ENCODE measurements at places on chromosomes 5 and 9.

GRCh38 chr9:111037356-111037707 is 938 bp downstream of the LPAR1 start:
- no peak for DNase-seq

GRCh38 chr9:92718086-92719001 is 46.3 kb downstream of the BICD2 start:
- no peak for DNase-seq

DNA sequence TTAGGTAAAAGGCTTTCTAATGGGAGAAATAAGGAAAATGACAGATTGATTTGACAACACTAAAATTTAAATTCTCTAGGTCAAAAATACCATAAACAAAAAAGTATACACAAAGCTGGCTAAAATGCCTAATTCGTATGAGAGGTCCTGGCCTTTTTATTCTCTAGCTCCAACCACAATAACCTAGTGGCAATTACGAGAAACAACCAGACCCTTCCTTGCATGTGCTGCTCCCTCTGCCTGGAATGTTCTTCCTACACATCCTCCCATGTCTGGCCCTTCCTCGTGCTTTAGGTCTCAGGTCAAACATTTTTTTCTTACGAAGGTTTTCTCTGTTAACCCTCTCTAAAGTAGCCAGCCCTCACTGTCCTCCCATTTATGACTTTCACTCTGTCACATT is 176.4 kb upstream of the PLPPR1 start:
- DNase-seq: no peak

DNA sequence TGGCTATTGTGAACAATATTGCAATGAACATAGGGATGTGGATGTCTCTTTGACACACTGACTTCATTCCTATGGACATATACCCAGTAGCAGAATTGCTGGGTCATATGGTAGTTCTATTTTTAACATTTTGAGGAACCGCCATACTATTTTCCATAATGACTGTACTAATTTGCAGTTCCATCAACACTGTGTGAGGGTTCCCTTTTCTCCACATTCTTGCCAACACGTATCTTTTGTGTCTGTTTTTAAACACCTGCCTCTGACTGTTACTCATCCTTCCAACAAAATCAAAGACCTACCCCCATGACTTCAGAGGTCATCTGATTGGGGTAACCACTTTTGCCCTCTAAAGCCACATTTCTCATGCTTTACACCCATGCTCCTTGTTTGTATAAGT is 133.5 kb downstream of the MED27 start:
- no peak for DNase-seq

DNA sequence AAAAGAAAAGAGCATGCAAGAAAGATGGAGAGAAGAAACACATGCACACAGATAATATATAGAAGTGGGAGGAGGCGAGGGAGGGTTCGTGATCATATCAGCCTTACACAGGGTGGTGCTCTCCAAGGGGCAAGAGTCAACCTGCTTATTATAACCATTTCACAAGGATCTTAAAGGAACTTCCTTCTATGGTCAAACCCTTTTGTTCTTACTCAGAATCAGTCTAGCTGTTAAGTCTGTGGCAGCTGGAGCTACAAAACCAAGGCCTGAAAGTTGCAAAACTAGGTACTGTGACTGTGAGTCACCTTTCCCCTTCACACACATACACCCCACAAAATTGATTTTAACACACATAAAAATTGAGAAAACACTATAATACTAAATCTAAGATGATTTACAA is 18.5 kb upstream of the ERMP1 start:
- peak; percentile 74 for DNase-seq

GRCh38 chr9:92980085-92980745 is 32.9 kb downstream of the FGD3 start:
- DNase-seq: no peak

DNA sequence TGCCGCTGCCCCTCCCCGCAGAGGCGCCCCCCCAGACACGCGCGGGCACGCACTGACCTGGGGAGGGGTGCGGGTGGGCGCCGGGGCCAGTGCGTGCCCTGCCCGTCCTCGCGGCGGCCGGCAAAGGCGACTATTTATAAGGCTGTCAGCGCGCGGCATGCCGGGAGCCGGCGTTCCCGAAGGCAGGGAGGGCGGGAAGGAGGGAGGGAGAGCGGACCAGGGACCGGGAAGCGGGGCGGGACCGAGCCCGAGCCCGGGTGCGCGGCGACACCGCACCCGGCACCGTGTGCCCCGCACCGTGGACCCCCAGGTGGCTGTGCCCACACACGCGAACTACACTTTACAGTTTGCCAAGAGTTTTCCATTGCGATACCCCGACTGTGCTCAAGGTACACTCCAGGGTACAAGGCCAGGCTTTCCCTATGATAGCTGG is at the start of gene AK1:
Gene AK1 (minus strand): TSS at position 110 of the 433 bp plus-strand sequence. CDS start 3,058 bp downstream, outside the sequence.
- DNase-seq: no peak

GRCh38 chr9:27348785-27349697 is 52.1 kb upstream of the EQTN start:
- no peak for DNase-seq

DNA sequence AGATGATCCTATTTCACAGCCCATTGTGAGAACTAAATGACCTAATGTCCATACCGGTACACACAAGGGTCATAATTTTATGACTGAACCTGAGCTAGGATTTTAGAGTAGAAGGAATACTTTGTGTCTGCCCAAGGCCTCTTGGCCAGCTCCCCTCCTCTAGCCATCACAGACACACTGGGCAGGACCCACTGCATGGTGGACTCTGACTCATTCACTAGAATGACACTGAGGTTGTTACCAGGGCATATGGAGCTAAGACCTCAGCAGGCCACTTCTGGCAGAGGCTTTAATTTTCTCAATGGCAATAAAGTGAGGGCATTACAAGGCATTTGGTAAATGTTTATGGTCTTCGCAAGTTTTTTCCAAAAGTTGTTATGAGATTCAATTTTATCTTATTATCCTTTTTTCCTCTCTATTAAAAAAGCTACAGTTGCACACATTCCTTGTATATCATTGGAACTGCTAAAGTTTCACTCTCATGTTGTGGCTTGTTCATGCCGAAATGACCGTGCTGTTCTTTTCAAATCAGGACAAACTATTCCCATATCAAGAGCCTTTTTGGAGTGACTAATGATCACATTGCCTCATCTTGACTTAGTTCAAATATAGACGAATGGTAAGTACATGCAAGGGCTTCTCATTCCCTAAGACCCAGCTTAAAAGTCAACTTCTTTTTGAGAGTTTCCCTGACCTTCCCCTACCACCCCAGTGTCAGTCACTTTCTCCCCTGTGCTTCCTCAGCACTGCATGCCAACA is 595.7 kb downstream of the ACTL7B start:
- DNase-seq: no peak

- DNase-seq: no peak
Measured at GRCh38 chr5:143908959-143909358, 97.0 kb downstream of the HMHB1 start.

DNA sequence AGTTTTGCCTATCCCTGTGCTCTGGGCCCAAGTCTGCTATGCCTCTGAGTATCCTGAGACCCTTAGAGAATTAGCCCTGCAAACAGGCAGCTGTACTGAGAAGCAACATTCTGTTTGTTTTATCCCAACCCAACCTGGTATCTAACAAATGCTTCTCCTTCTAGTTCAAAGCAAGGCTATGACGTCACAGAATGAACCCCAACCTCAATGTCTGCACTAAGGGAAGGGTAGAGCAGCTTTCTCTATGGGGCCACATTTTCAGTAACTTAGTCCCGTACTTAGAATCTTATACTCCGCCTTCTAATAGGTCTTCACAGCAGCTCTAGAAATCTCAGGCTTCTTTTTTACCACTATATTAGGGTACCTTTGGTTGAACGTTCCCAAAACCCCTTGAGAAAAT is 169.6 kb downstream of the TSSK1B start:
- no peak for DNase-seq

DNA sequence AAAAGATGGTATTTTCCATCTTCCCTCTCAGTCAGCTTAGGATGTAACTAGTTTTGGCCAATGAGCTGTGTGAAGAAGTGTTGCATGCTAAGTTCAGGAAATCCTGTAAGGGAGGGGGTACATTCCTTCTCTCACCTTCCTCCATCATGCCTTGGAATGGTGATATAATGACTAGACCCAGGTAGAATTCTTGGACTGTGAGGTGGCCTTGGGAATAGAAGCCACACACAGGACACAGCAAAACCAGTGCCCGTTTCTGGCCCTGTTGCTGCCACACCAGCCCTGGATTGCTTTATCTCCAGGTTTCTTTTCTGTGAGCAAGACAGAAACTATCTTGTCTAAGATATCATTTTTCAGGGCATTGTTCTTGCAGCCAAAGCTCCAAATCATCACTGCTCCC is 10.5 kb upstream of the ZNF354A start:
- no peak for DNase-seq

- DNase-seq: peak; percentile 43
Measured at GRCh38 chr9:110443146-110443865, 105.6 kb upstream of the TXNDC8 start.

- no peak for DNase-seq
Measured at GRCh38 chr9:4077499-4078102, 222.3 kb downstream of the GLIS3 start.

DNA sequence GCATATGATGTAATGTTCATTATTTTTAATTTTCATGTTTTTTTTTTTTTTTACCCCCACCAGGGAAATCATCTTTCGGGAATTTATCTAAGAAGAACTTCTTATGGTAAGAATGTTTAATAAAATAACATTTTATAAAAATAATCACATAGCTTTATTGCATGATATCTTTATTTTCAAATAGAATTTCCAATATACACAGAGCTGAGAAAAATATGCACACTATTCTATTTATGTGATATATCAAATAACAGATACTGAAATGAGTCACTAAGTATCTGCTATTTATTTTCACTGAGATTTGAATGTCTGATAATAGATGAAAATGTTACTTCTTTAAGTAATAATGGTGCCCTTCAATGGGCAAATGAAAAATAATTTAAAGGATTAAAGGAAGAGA is 1217.3 kb downstream of the MAT2B start:
- no peak for DNase-seq

- no peak for DNase-seq
Measured at GRCh38 chr9:6771722-6772121, 13.9 kb downstream of the KDM4C start.

DNA sequence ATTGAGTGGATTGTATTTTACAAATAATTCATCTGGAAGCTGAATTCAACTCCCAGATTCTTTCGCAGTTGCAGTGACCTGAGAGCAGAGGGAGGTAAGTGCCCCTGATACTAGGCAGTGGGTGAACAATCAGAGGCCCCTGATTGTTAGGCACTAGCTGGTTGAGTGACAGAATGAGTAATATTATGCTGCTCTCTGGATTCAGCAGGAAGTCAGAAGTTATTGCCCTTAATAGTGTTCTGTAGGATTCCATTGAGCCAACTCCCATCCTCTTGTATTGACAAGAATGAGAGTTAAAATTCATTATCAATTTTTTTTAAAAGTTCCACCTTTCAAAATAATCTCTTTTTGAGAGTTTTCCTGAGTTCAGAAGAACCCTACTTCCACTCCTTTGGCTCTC is 301.2 kb downstream of the DTWD2 start:
- DNase-seq: no peak

DNA sequence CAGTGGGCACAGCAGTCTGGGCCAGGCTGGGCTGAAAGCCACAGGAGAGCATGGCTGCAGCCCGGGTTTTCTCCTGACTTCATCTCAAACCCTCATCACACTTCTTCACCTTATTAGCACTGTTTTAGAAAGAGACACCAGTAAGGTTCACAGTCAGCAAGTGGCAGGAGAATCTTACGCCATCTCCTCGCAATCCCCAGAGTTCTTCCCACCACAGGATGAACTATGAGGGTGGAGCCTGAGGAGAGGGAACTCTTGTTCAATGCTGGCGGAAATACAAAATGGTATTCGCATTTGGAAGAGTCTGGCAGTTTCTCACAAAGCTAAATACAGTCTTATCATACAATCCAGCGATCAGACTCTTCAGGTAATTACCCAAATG is 14.7 kb downstream of the BICD2 start:
- DNase-seq: no peak

GRCh38 chr9:73565026-73565425 is 413.4 kb downstream of the ANXA1 start:
- peak; percentile 36 for DNase-seq

GRCh38 chr5:160626322-160626721 is 204.7 kb downstream of the PTTG1 start:
- no peak for DNase-seq

- no peak for DNase-seq
Measured at GRCh38 chr9:82183181-82183860, 194.7 kb downstream of the SPATA31D1 start.

DNA sequence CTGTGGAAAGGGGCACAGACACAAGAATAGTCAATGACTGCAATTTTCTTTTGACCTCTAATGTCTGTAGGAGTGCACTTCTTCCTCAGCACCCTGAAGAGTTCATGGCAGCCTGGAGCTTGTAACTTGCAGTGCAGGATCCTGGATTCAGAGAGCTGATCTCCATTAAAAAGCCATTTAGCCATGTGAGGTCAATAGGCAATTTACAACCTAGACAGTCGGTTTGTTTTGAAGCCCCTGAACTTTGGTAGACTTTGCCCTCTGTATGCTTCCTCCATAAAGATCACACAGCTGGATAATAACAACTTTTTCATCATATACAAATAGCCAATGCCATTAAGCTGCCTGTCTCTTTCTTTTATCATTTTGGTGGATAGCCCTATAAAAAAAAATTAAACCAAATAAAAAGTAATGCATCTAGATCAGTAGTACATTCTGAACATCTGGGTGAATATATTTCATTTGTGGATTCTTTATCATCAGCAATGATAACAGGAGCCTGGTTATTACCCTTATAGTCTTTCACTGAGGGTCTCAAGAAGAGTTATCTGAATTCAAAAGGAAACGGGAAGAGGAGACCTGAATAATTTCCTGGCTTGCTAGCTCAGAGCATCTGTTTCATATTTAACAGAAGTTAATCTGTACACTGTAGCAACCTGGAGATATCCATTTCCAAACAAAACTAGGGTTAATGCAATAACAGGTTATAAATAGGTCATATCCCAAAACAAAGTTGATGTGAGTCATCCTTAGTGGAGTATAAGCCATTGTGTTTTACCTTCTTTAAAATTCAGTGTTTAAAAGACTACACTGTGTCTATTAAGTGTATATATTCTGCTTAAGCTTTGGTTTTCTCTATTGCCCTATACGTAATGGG is 193.8 kb upstream of the ACTBL2 start:
- no peak for DNase-seq

- no peak for DNase-seq
Measured at GRCh38 chr5:14413331-14413750, 168.3 kb upstream of the OTULINL start.

GRCh38 chr9:120756531-120756930 is 36.7 kb downstream of the FBXW2 start:
- no peak for DNase-seq

- no peak for DNase-seq
Measured at GRCh38 chr5:8196061-8196460, 327.1 kb downstream of the MTRR start.
